ENCODE measurements at places on chromosomes 11 and 22.

GRCh38 chr11:124938206-124938765, 2.4 kb upstream of the HEPACAM start:
- no peak for DNase-seq

DNA sequence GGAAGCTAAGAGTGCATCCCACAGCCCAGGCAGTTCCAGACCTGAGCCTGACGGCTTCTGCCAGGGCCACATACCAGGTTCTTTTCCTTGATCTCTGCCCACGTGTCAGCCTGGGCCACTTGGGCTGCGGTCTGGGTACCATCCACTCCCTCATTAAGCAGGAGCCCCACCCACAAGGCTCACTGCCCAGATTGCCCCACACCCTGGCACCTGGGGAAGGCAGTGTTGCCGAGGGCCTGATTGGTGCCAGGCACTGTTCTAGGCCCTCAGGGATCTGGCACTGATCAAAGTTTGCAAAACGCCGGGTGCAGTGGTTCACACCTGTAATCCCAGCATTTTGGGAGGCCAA, 15.4 kb downstream of the GGA1 start:
- DNase-seq = no peak

DNA sequence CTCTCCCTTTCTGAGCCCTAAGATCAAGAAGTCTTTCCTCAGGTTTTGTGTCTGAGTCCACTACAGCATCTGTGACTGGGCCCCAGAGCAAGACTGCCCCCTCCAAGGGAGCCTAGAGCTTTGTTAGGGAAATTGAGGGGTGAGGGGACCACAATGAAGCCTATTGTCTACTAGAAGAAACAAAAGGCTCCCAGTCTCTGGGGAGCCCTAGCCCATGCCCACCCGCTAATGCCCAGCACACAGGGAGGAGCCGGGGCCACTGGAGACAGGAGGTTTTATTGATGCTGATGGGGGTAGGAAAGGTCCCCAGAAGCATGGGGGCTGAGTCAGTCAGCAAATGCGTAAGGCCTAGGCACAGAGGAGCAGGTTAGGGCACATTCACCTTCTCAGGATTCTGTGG, 14.0 kb downstream of the RHOG start:
- DNase-seq = no peak

DNA sequence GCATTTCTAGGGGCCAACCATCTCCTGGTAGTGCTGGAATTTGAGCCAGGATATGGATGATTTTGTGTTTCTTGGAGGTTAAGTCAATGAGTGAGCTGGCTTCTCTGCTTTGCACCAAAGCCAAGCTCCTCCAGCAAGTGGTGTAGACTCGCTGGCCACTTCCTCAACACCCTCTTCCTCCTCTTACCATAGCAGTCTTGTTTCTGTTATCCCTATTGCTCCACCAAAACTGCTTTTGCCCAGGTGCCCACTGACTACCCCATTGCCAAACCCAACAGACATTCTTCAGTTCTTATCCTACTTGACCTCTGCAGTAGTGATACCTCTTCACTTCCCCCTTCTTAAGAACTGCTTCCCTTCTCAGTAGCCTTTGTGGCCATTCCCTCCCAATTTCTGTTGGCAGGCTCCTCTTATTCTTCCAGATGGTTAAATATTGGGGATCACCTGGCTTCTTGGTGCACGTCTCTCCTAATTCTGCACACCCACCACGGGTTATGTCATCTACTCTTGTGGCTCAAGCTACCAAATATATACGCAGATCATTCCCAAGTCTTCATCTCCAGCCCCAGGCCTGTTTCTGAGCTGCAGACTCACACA, 7.0 kb upstream of the PRG2 start:
- no peak for DNase-seq

GRCh38 chr11:554428-555226, 5.9 kb downstream of the LMNTD2 start:
- DNase-seq = peak; percentile 71

- no peak for DNase-seq
Observed at GRCh38 chr11:78040691-78041379, 17.8 kb upstream of the KCTD14 start.

- DNase-seq = no peak
Observed at GRCh38 chr11:126202646-126203359, 8.6 kb downstream of the RPUSD4 start.

DNA sequence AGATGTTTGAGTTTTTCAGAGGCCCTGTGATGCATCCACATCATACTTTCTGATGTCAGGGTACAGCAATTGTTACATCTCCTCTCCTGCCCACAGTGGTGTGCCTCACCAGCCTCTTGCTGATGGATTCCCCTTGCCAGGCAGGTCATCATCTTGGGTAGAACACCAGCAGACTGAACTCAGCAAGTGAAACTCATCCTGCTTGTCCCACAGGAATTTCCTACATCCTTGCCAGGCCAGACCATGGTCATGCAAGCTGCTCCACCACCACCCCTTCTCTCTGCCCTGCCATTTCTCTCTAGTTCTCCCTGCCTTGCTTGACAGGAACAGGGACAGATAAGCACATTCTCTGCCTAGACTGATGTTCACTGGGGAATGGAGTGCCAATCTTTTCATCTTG, 85.9 kb downstream of the PAX6 start:
- no peak for DNase-seq

GRCh38 chr22:49197505-49197904, 630.2 kb downstream of the BRD1 start:
- no peak for DNase-seq

- DNase-seq = no peak
Observed at GRCh38 chr22:34105461-34106062, 185.3 kb upstream of the LARGE1 start.

DNA sequence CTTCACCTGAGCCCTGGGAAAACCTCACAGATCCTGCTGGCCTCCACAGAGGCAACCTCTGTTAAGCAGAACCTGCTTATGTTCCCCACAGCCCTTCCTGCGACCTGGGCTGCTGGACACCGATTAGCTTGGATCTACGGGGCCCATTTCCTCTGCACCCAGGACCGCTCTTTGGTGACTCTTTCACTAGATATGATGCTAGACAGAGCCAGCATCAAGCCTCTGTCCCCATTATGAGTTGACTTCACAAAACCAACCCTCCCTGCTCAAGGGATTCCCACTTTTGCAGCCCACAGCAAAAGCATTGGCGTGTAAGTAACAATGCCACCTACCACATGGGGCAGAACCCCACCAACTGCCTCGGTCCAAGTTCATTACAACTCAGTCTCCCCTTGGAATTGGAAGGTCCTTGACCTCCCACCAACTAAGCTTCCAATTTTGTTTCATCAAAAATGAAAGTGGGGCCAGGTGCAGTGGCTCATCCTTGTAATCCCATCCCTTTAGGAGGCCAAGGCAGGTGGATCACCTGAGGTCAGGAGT, 15.2 kb upstream of the TMPRSS4 start:
- DNase-seq = no peak

DNA sequence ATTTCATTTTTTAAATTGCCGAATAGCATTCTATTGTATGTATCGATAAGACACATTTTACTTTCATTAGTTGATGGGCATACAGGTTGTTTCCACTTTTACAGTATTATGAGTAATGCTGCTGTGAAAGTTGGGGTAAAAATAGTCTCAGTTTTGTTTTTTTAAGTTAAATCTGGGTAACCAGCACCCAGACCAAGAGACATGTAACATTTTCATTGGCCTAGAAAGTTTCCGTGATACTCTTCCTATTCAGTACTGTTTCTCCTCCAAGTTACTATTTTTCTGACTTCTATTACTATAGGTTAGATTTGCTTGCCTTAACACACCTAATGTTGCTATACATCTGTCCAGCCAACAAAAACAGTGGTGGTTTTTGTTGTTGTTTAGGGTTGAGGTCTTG, 12.3 kb downstream of the IPO7 start:
- no peak for DNase-seq

GRCh38 chr11:68053117-68053516, 14.3 kb downstream of the TCIRG1 start:
- DNase-seq = no peak

GRCh38 chr11:33842236-33842915, 49.5 kb downstream of the LMO2 start:
- DNase-seq = no peak

GRCh38 chr11:47234669-47235100, 13.9 kb downstream of the ACP2 start:
- DNase-seq = peak; percentile 41

DNA sequence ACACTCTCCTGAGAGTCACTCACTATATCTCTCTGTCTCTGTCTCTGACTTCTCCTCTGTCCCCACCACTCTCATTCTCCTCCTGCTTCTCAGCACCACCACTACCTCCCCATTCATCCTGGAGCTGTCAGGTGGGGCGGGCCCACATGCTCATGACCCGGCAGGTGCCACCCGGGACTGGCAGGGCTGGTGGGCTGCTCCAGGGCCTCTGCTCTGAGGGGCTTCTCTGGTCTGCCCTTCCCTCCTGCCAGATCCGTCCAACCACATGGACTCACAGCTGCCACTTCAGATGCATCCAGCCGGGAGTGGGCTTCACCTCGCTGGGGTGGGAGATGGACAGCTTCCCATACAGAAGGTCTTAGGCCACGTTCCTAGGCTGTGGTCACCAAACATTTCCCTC, 4.8 kb upstream of the EMID1 start:
- no peak for DNase-seq

- no peak for DNase-seq
Observed at GRCh38 chr22:43228330-43228729, 41.4 kb upstream of the TTLL12 start.

- no peak for DNase-seq
Observed at GRCh38 chr11:10485646-10486045, 30.6 kb downstream of the AMPD3 start.

DNA sequence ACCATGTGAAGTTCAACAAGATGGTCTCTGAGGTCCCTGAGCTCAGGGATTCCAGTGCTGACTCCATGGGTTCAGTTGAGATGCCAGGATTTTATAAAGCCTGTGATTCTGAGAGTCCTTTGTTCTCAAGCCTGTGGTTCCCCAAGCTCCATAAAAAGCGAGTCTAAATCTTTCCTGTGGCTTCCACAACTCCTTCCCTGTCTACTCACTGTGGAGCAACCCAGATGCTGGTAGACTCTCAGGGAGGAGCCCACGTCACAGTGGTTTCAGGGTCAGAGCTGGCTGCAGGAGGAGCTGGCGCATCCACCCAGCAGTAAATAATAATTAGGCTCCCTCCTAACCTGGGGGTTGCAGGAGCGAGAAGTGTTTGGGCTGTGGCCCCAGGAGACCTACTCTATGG, 2.0 kb upstream of the RELT start:
- DNase-seq = no peak

GRCh38 chr22:49999063-49999945, 13.3 kb downstream of the IL17REL start:
- DNase-seq = no peak

- no peak for DNase-seq
Observed at GRCh38 chr11:128424271-128424711, 163.1 kb downstream of the ETS1 start.

DNA sequence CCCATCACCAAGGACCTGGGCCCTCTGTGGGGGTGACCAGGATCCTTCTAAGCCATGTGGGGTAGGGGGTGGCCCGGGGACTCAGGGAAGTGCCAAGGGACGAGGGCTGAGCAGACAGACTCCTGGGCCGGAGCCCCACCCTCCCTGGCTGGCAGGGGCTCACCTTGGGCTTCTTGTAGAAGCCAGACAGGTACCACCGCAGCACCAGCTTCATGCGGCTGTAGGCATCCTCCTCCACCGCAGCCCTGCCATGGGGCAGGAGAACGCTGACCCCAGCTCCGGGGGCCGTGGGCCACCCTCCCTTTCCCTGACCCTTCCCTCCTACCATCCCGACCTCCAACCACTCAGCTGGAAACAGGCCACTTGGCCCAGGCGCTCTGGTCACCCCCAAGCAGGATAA, 45.9 kb upstream of the CARS1 start:
- no peak for DNase-seq

DNA sequence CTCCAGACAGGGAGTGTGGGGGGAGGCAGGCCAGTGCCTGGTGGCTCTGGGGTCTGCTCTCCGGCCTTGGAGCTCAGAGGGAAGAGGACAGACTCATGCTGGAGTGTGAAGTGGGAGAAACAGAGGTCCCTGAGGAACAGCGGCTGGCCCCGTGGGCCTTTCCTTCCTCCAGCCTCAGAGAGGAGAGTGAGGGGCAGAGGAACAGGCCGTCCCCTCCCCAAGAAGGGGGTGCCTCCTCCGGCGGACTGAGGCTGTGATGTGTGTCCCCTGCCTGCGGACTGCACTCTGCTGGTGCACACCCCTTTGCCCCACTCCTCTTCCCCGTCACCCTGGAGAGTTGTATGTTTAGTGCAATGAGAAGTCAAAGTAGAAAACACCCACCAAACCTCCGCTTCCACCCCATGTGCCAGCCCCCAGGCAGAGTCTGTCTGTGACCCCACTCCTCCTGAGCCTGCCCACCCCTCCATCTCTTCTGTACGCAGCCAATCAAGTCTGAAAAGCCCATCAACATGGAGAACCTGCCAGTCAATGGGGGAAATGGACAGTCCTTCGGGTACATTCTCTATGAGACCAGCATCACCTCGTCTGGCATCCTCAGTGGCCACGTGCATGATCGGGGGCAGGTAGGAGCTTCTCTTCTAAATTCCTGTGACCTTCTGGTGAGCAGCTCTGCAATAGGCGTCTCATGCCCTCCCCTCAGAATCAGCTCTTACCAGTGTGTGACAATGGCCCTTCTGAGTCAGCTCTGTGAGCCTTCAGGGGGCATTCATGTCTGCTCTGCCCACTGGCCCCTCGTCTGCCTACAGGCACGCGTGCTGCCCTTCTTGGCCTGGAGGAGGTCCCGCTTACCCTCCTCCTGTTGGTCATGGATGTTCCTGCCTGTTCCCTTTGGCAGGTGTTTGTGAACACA, 39.0 kb downstream of the GLB1L2 start:
- DNase-seq = no peak

DNA sequence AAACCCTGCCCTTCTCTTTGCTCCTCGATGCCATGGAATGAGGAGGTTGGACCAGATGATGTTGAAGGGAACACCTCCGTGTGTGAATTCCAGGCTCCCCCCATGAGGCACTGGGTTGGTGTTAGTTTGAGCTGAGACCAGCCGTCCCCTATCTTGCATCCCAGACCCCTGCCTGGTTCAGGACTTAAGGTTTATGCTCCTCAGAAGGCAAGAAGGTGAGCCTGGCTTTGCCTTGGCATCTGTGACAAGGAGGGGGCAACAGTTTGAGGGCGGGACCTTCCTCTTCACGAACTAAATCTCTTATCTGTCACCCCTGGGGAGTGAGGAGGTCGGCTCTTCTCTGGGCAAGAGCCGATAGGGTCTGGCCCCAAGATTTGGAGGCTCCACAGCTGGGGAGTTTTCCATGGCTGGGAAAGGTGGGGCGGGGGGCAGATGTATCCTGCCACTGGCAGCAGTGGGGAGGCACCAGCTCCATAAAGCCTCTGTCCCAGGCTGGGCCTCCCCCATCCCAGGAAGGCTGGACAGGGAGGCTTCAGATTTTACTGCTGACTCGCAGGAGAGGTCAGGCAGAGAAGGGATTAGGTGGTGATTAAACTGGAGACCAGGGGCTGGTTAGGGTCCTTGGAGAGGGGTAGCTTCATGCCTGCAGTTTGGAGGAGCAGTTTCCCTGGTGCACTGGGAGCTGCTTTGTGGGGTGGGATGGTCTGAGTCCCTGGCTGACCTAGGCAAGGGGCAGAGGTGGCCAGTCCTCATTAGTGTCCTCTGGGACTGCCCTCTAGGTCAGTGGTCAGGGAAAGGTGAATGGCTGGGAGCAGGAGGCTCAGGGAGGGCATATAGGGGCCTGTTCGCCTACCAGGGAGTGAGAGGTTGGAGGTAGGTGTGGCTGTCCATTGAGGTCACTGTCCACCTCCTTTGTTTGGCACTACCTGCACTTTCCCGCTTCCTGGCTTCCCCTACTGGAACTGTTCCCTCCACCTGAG, 1.1 kb downstream of the SEC14L2 start:
- DNase-seq = no peak

- no peak for DNase-seq
Observed at GRCh38 chr22:19879992-19880785, 25.5 kb upstream of the GNB1L start.
